ENCODE measurements at places on chromosomes 5 and 9.

DNA sequence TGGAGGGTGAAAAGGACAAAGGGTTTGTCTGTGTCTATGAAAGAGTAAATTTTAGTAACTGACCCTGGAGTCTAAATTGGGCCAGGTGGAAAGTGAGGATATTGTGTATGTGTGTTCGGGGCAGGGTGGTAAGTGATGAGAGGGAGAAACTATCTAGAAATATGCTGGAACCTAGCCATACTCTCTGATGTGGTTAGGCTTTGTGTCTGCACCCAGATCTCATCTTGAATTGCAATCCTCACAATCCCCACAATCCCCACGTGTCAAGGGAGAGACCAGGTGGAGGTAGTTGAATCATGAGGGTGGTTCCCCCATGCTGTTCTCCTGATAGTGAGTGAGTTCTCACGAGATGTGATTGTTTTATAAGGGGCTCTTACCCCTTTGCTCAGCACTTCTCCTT is 60.6 kb downstream of the COMMD10 start:
- DNase-seq: no peak

GRCh38 chr5:122151640-122152039 is 22.3 kb downstream of the ZNF474 start:
- DNase-seq: peak; percentile 78

GRCh38 chr5:170642066-170642735 is 138.4 kb downstream of the KCNIP1 start:
- DNase-seq: no peak

DNA sequence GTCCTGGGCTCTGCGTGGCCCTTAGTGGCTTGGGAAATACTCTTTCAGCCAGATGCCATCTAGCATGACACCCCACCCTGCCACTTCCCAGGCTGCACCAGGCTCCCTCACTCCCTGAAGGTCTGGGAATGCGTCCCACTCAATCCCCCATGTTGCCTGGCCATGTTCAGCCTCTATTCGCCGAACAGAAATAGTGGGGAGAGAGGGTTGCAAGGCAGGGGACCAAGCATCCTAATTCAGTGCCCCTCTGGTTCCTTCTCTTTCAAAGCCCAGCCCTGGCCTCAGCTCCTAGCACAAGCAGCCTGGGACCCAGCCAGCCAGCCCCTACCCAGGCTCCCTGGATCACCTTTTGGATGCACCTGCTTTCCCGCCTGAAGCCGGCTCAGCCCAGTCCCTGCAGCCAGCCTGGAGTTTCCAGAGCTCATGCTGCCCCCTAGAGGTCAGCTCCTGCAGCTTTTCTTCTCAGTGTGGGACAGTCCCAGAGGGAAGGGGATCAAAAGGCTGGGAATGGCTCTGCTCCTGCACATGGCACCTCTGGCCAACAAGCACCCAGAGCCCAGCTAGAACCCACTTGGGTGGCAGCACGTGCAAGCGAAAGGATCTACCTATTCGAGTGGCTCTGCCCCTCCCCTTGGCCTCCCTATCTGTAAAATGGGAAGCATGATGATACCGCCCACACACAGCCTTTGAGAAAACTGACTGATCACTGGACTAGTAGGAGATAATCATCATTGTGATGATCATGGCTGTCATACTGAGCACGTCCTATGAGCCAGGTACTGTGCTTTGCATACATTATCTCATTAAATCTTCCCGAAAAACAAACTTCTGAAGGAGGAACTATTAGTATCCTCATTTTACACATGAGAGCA is 48.7 kb upstream of the C5orf58 start:
- peak; percentile 25 for DNase-seq

DNA sequence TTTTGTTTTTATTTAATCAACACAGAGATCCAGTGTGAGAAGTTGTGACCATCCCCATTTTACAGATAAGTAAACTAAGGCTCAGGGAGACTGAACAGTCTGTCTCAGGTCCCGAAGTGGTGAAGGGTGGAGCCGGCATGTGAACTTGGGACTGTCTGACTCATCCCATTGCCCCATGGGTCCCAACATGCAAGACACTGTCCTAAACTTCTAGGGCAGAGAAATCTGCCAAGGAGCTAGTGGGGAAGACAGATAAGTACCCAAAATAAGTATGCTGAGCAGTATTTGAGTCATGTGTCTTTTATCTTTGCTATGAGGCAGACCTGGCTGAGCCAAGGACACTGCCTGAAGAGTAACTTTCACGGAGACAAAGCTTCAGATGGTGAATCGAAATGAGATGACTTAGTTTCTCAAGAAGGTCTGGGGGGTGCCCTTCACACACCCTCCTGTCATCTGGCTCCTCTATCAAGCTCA is 64.3 kb upstream of the SLC25A51 start:
- peak; percentile 68 for DNase-seq
